ENCODE measurements at places on chromosomes 7 and 10. TPM values are rescaled to one million over a fixed set of nuclear protein-coding genes. Genes with fewer than 3 reads are reported as not detected.

Gene KCNH2
- 113 TPM for total RNA-seq

Gene NUTM2E
- not detected for total RNA-seq

Gene CNNM1
- 0.23 TPM for total RNA-seq

Gene ARHGAP22
- 6.2 TPM for total RNA-seq

Gene NODAL
- total RNA-seq: not detected

Gene ANKRD61
- not detected for total RNA-seq

Gene MSMB
- total RNA-seq: not detected

Data from right cardiac atrium (tissue), 5 donors.